ENCODE measurements at places on chromosomes 6 and 20.

DNA sequence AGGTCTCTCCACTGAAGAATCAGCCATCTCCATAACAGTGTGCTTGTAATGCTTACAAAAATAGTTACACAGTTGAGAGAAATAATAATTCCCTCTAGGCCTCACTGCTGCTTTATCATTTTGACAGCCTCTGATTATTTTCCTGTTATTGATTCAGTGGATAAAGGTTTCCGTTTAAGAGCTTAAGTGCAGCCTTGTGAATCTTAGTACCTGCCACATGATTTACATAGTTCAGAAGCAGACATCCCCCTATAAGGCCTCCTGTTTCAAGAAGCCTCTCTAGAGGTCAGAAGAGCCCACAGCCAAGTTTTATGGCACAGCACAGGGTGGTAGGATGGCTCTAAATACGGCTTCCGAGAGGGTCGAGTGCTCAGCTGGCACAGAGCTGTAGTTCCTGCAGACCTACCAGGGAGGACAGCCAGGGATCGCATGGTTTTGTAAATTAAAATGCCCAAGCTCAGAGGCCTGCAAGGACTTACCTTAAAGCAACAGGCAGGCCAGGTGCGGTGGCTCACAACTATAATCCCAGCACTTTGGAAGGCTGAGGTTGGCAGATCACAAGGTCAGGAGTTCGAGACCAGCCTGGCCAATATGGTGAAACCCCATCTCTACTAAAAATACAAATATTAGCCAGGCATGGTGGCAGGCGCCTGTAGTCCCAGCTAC lies 17.6 kb upstream of the PYGB start:
- H3K4me3 ChIP-seq = no peak overlapping the region
- no peak for DNase-seq
- no peaks in the 10 kb centered on the region for H3K4me1 ChIP-seq
- no peaks in the 10 kb centered on the region for H3K36me3 ChIP-seq
- H3K27me3 ChIP-seq = no peaks in the 10 kb centered on the region
- H3K27ac ChIP-seq = no peak overlapping the region

DNA sequence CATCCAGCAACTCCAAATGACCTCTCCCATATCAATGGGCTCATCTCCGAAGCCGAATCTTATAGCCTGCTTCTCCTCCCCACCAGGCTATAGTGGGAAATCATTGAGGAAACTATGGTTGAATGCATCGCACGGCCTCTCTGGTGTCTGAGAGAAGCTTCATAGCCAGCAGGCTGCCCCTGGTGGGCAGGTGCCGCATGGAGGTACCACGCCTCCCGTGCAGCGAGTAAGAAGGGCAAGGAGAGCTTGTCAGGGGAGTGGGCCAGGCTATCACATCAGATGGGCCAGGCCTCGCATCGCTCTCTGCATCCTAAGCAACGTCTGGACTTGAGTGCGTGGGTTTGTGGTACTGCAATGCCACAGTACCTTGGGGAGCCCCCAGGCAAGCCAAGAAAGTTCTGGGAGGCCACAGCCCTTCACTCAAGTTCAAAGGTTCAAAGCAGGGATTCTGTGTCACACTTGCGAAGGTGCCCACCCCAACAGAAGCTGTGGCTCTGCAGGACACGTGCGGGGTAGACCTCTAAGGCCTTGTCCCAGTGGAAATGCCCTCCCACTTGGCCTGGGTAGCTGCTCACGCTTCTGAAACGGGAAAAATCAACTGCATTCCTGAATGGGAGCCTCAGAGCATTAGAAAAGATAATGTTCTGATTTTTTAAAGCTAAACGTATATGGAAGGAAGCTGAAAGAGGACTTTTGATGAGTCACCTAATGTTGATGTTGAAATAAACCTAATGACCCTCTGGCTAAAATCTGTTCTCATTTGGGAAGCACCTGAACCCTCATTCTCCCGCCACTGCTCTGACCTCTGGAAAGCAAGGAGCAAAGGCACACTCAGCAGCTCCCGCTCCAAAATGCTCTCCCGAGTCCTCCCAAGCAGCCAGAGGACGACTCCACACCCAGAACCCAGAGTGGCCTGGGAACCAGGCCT lies 8.4 kb upstream of the IRF4 start:
- no peak overlapping the region for H3K27ac ChIP-seq
- H3K4me3 ChIP-seq = no peak overlapping the region
- no peaks in the 10 kb centered on the region for H3K36me3 ChIP-seq
- H3K4me1 ChIP-seq = no peaks in the 10 kb centered on the region
- DNase-seq = no peak

GRCh38 chr20:58829531-58829941 lies 21.2 kb downstream of the GNAS-AS1 start:
- no peak overlapping the region for H3K27ac ChIP-seq
- no peak overlapping the region for H3K4me3 ChIP-seq
- H3K27me3 ChIP-seq = peaks cover 7% of the 10 kb centered on the region
- DNase-seq = no peak
- H3K36me3 ChIP-seq = no peaks in the 10 kb centered on the region

DNA sequence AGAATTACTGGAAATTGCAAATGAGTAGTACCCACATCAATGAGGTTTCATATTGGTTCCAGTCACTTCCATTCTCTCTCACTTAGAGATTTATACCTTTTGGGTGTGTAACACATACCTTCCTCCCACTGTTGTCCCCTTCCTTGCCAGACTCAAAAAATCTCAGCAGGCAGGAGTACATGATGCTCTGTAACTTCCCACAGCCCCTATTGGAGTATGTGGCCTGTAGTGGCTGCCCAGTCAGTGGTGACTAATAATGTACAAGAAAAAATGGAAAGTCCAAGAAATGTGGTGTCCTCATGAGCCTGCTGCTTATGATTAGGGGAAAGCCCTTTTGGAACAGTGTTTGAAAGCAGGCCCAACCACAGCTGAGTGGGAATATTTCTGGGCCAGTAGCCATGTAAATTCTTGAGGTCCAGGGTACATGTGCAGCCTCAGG lies 312.0 kb downstream of the ZFAND3 start:
- no peak for DNase-seq
- no peaks in the 10 kb centered on the region for H3K4me1 ChIP-seq
- no peak overlapping the region for H3K4me3 ChIP-seq
- H3K27ac ChIP-seq = no peak overlapping the region

DNA sequence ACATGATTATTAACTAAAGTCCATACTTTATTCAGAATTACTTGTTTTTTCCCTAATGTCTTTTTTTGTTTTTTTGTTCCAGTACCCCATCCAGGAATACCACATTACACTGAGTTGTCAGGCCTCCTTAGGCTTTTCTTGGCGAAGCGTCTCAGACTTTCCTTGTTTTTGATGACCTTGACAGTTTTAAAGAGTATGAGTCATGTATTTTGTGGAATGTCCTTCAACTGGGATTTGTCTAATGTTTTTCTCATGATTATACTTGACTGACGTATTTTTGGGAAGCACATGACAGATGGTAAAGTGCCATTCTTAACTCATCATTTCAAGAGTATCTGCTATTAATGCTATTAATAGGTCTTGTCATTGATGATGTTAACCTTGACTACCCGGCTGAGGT lies 23.6 kb downstream of the ENPP1 start:
- H3K27me3 ChIP-seq = no peaks in the 10 kb centered on the region
- no peaks in the 10 kb centered on the region for H3K36me3 ChIP-seq

- H3K27ac ChIP-seq = no peak overlapping the region
- no peak for DNase-seq
- H3K36me3 ChIP-seq = no peaks in the 10 kb centered on the region
- H3K4me3 ChIP-seq = no peak overlapping the region
- H3K27me3 ChIP-seq = no peaks in the 10 kb centered on the region
These were observed 35.5 kb downstream of the BANF2 start for GRCh38 chr20:17735206-17735804.
